ENCODE measurements at places on chromosomes 2 and 18.

- no peak for DNase-seq
- peaks cover 14% of the 10 kb centered on the region for H3K27me3 ChIP-seq
- H3K27ac ChIP-seq, result no peak overlapping the region
- no peaks in the 10 kb centered on the region for H3K4me1 ChIP-seq
- no peak overlapping the region for H3K4me3 ChIP-seq
These were observed 85.8 kb downstream of the PLA2R1 start for GRCh38 chr2:159976527-159977160.

DNA sequence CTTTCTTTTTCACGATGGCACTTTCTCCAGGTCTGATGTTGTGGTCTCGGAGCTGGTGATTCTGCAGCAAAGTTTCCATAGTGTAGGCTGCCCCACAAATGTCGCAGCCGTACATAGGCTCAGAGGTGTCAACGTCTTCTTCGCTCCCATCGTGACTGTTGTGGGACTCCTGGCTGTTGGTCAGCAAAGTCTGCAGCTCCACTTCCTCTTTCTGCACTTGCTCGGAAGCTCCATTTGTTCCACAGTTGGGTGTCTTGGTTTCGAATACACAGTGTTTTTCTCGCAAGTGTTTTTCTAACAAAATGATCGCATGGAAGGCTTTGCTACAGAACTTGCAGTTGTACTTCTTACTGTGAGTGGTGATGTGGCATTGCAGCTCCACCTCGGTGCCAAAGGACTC lies 126.8 kb downstream of the ZNF521 start:
- no peaks in the 10 kb centered on the region for H3K36me3 ChIP-seq
- no peak for DNase-seq
- H3K27ac ChIP-seq, result no peak overlapping the region
- peaks cover 2% of the 10 kb centered on the region for H3K27me3 ChIP-seq
- no peaks in the 10 kb centered on the region for H3K4me1 ChIP-seq

- DNase-seq, result no peak
- no peaks in the 10 kb centered on the region for H3K27me3 ChIP-seq
- no peak overlapping the region for H3K4me3 ChIP-seq
These were observed 175.8 kb upstream of the PIEZO2 start for GRCh38 chr18:11324956-11325882.

DNA sequence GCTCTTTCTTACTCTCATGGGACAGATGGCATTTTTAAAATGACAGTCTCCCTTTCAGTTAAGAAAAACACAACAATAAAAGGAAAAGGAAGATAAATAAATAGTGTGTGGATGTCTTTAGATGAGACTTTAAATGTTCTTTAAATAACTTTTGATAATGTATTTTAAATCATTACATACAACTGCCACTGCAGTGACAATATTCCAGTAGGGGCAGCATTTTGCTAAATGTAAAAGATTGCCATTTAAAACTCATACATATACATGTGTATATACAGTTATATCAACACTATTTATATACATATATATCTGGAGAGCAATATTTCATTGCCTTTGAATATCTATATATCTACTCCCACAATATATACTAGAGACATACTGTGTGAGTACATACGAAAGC lies 90.7 kb downstream of the INO80D start:
- no peak for DNase-seq
- peaks cover 4% of the 10 kb centered on the region for H3K4me1 ChIP-seq
- no peaks in the 10 kb centered on the region for H3K27me3 ChIP-seq
- no peak overlapping the region for H3K4me3 ChIP-seq

- no peak overlapping the region for H3K27ac ChIP-seq
- DNase-seq, result no peak
- H3K27me3 ChIP-seq, result peaks cover 27% of the 10 kb centered on the region
- no peaks in the 10 kb centered on the region for H3K4me1 ChIP-seq
- no peaks in the 10 kb centered on the region for H3K36me3 ChIP-seq
- H3K4me3 ChIP-seq, result no peak overlapping the region
These were observed 119.3 kb upstream of the RBBP8 start for GRCh38 chr18:22813648-22814328.

DNA sequence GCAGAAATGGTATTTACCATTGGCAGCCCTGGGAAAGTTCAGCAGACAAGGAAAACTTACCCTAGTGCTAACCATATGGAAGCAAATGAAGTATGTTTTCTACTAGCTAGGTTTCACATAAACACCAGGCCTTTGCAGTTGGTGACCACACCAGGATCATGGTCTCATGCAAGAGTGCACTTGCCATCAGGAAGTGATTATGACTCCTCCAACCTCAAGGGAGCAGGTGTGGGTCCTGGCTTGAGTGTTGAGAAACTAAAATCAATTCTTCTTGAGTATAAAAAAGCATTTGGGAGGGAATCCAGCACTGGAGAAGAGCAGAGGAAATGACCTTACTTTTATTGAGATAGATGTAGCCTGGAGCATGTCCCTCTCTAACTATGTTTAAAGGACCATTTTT lies 56.8 kb upstream of the SPAG16 start:
- peaks cover 11% of the 10 kb centered on the region for H3K4me1 ChIP-seq
- DNase-seq, result no peak
- no peaks in the 10 kb centered on the region for H3K36me3 ChIP-seq
- no peak overlapping the region for H3K4me3 ChIP-seq

GRCh38 chr2:49858657-49859056 lies 704.3 kb upstream of the FSHR start:
- H3K36me3 ChIP-seq, result no peaks in the 10 kb centered on the region
- no peak overlapping the region for H3K27ac ChIP-seq

DNA sequence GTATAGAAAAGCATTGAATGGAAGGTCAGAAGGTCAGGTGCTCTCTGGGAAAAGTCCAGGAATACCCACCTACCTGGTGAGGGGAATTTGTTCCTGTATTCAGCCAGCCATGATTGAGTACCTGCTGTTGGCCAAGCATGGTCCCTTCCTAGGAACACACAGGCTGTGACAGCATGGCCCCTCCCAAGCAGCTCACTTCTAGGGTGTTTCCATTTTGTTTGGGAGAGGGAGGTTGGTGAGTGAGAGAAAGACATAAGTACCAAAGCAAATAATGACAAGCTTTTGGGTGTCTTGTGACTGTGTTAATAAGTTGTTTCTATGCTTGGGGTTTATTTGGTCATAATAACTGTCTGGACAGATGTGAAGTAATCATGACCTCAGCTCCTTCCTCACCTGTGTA lies 46.3 kb downstream of the CABLES1 start:
- H3K4me1 ChIP-seq, result peaks cover 8% of the 10 kb centered on the region
- no peak overlapping the region for H3K4me3 ChIP-seq
- no peak overlapping the region for H3K27ac ChIP-seq
- no peak for DNase-seq

GRCh38 chr2:233832869-233833311 lies 21.4 kb downstream of the HJURP start:
- H3K36me3 ChIP-seq, result peaks cover 38% of the 10 kb centered on the region
- no peak for DNase-seq
- H3K27me3 ChIP-seq, result no peaks in the 10 kb centered on the region
- H3K4me1 ChIP-seq, result peaks cover 3% of the 10 kb centered on the region
- no peak overlapping the region for H3K4me3 ChIP-seq

- peak; percentile 64 for DNase-seq
- no peaks in the 10 kb centered on the region for H3K27me3 ChIP-seq
- peaks cover 73% of the 10 kb centered on the region for H3K36me3 ChIP-seq
- no peak overlapping the region for H3K27ac ChIP-seq
- no peaks in the 10 kb centered on the region for H3K4me1 ChIP-seq
These were observed 87.9 kb downstream of the UGGT1 start for GRCh38 chr2:128178650-128179460.

DNA sequence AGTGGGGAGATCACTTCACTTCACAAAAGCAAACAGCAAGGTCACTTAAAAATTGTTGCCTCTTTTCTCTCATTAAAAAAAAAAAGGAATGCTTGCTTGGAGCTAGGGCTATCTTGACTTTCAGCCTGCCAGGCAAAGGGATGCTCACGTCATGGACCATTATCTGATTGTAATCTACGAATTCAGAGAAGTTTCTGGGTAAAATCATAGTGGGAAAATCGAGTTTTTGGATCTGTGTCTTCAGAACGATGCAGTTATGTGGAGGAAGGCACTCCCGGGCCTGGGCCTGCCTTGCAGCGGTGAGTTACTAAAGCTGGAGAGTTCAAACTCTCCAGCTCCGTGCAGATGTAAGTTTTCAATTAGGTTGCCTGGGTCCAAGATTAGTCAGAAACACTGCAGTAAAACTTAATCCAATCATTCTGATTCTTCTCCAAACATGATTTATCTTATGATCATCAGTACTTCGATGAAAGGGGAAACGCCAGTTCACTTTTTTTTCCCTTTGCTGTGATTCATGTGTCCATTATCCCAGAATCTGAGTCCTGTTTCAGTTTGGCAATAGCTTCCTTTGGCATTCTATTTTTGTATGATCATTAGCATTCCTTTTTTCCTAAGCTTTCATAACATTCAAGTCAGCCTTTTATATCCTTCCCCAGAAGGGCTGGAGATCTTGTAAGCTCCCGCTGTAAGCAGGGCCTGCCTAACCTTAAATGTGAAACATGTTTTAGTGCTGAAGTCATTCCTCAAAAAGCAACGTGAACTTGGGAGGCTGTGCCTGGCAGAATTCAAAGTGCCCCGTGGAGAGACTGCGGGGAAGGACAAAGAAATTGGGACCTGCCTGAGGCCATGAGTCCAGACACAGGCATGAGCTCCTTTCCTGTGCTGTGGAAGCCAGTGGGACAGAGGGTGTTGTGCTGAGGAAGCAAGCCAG lies 119.3 kb upstream of the TWIST2 start:
- H3K36me3 ChIP-seq, result no peaks in the 10 kb centered on the region
- H3K4me3 ChIP-seq, result no peak overlapping the region
- peaks cover 5% of the 10 kb centered on the region for H3K27me3 ChIP-seq
- H3K27ac ChIP-seq, result no peak overlapping the region

- no peak overlapping the region for H3K27ac ChIP-seq
- H3K36me3 ChIP-seq, result no peaks in the 10 kb centered on the region
- no peak overlapping the region for H3K4me3 ChIP-seq
- no peak for DNase-seq
- no peaks in the 10 kb centered on the region for H3K27me3 ChIP-seq
These were observed 72.2 kb upstream of the MAP2 start for GRCh38 chr2:209351636-209352035.

- no peaks in the 10 kb centered on the region for H3K36me3 ChIP-seq
- H3K27ac ChIP-seq, result no peak overlapping the region
- peaks cover 2% of the 10 kb centered on the region for H3K27me3 ChIP-seq
- H3K4me3 ChIP-seq, result no peak overlapping the region
- no peaks in the 10 kb centered on the region for H3K4me1 ChIP-seq
These were observed 75.7 kb upstream of the RAB6C start for GRCh38 chr2:129903586-129904425.

GRCh38 chr2:225691711-225692110 lies 292.2 kb downstream of the NYAP2 start:
- no peak overlapping the region for H3K4me3 ChIP-seq
- no peaks in the 10 kb centered on the region for H3K27me3 ChIP-seq
- H3K4me1 ChIP-seq, result no peaks in the 10 kb centered on the region

DNA sequence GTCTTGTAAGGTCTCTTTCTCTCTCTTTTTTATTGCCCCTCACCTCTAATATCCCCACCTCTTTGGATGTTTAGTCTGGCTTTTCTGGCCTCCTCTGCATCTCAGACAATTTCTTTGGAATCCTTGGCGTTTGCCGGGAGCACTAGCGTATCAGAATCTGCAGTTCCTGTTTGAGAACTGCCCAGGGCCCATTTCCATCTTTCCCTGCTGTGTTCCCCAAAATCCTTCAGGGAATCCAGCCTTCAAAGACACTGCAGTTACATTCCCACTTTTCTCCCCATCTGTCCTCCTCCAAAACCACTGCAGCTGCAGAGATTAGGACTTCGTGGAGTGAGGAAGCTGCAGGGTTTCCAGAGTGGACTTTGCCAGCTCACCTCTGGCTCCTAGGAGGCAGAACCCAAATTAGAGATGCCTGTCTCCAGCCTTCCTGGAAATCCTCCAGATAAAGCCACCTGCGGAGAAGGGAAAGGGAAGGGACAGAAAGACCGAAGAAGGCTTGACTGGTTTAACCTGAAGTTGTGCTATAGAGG lies 2.7 kb downstream of the VSNL1 start:
- no peak overlapping the region for H3K4me3 ChIP-seq
- peaks cover 8% of the 10 kb centered on the region for H3K36me3 ChIP-seq
- no peak overlapping the region for H3K27ac ChIP-seq
- H3K27me3 ChIP-seq, result peaks cover 52% of the 10 kb centered on the region
- DNase-seq, result no peak
- no peaks in the 10 kb centered on the region for H3K4me1 ChIP-seq

Measured in activated CD8-positive, alpha-beta T cell treated with anti-CD3 and anti-CD28 coated beads, Interleukin-2, amount 10 ng/mL, durations not matched to agents 7 days and 5 days (primary cell).